CD4-positive, alpha-beta memory T cell (primary cell): ENCODE measurements at places on chromosomes 11 and 22. TPM values are rescaled to one million over a fixed set of nuclear protein-coding genes. Genes with fewer than 3 reads are reported as not detected.

CSF2RB gene
- total RNA-seq = 1.2 TPM

FOLR3 gene
- not detected for total RNA-seq

HPS4 gene
- total RNA-seq = 54.0 TPM

SLC16A8 gene
- total RNA-seq = not detected

LRP4 gene
- not detected for total RNA-seq

DEUP1 gene
- not detected for total RNA-seq

CCDC81 gene
- total RNA-seq = 0.90 TPM

OR51E2 gene
- total RNA-seq = not detected

PDE2A gene
- 0.75 TPM for total RNA-seq

OR5A1 gene
- not detected for total RNA-seq

IFTAP gene
- 1.9 TPM for total RNA-seq

TYR gene
- total RNA-seq = not detected
